ENCODE measurements at places on chromosomes 16 and 17.

DNA sequence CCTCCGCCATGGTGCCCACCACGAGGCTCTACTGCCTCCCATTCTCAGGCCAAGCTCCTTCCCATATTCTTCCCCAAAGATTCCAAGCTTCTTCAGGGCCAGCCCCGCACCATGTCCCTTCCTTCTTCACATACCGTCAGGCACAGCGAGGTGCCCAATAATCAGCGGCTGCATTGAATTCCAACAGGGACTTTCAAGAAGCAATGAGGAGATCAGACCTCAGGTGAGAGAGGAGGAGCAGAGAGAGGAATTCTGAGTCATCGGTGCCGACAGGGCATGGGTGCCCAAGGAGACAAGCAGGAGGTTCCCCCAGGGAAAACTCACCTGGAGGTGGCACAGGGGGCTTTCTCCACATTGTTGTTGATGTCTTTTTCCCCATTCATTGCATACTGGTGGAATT, 2.0 kb downstream of the NOS2 start:
- no peak for DNase-seq

GRCh38 chr16:4733747-4734062, 366 bp downstream of the ANKS3 start:
- DNase-seq = peak; percentile 30

DNA sequence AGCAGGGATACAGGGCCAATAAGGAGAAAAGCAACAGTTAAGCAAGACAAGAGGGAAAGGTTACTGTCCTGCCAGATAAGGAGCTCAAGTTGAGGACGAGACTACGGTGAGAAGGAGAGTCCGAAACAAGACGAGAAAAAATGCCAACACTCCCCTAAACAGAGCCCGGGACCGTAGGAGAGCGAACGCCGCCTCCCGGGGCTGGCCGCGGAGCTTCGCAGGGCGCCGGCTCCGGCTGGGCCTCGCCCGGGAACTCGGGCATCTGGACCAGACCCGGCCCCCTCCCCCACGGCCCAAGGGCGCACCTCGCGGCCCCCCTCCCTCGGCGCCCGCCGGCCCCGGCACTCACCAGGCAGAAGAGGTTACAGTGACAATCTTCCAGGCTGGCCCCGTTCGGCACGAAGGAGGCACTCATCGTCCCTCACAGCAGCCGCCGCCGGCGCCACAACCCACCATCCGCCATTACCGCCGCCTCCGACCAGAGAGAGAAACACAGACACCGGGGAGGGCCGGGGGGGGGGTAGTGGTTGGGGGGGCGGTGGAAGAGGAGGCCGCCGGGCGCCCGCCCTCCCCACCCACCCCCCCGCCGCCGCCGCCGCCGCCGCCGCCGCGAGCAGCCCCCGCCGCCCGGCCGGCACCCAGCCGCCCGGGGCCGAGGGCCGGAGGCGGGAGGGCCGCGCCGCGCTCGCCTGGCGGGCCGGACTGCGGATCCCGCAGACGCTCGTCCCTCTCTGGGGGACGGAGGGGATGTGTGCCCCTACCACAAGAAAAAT, at the start of gene MED13:
MED13 (minus strand) TSS at position 488 of the 773 bp plus-strand sequence; CDS start at position 415, 73 bp downstream.
- peak; percentile 48 for DNase-seq

DNA sequence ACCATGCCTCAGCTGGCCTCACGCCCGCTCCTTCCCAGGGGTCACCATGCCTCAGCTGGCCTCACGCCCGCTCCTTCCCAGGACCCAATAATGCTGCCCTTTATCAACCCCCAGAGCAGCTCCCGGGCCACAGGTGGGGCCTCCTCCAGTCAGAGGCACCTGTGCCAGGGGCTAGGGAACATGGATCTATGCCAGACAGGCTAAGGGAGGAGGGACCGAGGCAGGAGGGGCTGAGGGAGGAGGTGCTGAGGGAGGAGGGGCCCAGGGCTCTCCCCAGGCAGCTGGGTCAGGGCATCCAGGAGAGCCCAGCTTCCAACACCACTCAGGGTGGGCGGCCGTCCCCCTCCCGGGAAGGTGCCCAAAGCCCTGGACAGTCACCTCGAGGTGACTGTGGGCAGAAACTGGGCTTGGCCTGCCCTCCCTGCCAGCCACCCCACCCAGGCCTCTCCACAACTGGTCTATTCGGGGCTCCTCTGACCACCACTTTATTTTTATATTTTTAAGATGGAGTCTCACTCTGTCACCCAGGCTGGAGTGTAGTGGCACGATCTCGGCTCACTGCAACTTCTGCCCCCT, 19.4 kb downstream of the UTS2R start:
- DNase-seq = no peak

- no peak for DNase-seq
These were observed 33.1 kb upstream of the PHB1 start for GRCh38 chr17:49447628-49448302.

- no peak for DNase-seq
These were observed 6.6 kb downstream of the PNMT start for GRCh38 chr17:39674702-39675389.

- no peak for DNase-seq
These were observed 12.0 kb upstream of the RNF157 start for GRCh38 chr17:76252040-76252954.

GRCh38 chr16:78237841-78238240, 138.4 kb downstream of the WWOX start:
- DNase-seq = no peak

All from hematopoietic multipotent progenitor cell (in vitro differentiated cells).